ENCODE measurements at places on chromosomes 12 and 14.

DNA sequence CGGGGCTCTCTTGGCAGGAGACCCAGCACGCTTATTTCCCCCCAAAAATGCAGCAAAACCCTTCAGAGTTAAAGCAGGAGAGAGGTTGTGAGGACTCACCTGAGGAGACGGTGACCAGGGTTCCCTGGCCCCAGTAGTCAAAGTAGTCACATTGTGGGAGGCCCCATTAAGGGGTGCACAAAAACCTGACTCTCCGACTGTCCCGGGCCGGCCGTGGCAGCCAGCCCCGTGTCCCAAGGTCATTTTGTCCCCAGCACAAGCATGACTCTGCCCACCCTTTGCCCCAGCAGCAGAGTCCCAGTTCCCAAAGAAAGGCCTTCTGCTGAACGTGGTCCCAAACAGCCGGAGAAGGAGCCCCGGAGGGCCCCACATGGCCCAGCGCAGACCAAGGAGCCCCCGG, 337.7 kb downstream of the TMEM121 start:
- DNase-seq: no peak

DNA sequence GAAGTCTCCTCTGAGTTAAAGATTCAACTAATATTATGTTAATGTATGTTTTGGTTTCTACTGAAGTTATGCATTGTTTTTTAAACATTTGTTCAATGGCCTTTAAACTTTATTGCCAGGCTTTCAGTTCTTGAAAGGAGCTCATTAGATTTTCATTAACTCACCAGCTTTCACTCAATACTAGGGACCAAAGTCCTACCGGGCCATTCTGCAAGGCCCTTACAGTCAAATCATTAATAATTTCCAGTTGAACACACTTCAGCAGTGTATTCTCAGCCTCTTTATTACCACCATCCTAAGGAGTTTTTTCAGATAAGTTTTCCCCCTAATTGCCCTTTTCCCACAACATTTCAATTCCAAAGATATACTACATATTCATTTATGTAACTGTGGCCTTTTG, 409.2 kb downstream of the DIO2 start:
- no peak for DNase-seq

DNA sequence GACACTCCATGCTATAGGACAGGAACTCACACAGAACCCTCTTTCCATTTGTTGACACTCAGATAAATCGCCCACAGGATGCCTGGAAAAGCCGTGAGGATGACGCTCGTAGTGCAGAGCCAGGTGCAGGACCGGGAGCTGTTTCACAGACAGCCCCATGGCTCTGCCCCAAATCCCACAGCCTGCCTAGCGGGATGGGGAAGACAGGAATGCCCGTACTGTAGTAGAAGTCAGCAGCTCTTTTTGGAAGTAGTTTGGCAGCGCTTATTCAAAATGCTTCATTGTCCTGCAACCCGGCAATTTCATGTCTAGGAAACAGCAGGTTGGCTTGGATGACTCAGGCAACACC, 41.6 kb downstream of the JAG2 start:
- no peak for DNase-seq

DNA sequence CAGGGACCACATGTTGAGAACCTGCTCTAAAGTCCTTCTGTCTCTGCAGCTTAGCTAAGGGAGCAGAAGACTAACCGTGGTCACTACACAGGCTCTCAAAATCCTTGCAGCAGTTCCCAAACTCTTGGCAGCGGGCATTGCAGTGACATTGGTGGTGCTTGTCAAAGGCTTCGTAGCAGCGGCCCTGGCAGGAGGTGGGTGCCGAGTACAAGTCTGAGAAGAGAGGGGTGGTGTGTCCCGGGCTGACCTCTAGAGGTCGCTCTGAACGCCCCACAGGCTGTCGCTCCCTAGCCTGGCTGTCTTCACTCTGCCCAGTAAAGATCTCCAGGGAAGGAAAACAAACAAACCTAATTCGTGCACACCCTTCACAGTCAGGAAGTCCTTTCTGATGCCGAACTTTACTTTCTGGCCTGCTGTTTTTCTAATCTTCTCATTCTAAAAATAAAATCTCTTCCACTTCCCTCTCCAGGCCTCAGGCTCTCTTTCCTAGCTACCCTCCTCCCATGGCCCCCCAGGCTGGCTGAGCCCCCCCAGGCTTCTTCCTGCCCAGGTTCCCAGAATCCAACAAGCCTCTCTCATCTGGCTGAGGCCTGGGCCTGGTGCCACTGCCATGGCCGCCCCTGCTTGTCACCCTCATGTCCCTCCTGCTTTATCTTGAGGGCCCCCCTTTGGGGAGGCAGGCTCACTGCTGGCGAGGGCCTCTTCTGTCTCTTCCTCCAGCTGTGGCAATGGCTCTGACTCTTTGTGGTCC, 7.7 kb downstream of the ENDOU start:
- DNase-seq: peak; percentile 85

GRCh38 chr12:3458041-3458440, 33.0 kb upstream of the PRMT8 start:
- DNase-seq: no peak

GRCh38 chr14:20469890-20470602, 840 bp downstream of the PNP start:
- peak; percentile 36 for DNase-seq

- DNase-seq: peak; percentile 86
These were observed 26.3 kb downstream of the ITGA7 start for GRCh38 chr12:55681142-55682077.

- peak; percentile 9 for DNase-seq
These were observed 2.3 kb downstream of the PAPLN start for GRCh38 chr14:73239393-73240241.

- DNase-seq: no peak
These were observed 54.8 kb downstream of the PPFIBP1 start for GRCh38 chr12:27578689-27579372.

DNA sequence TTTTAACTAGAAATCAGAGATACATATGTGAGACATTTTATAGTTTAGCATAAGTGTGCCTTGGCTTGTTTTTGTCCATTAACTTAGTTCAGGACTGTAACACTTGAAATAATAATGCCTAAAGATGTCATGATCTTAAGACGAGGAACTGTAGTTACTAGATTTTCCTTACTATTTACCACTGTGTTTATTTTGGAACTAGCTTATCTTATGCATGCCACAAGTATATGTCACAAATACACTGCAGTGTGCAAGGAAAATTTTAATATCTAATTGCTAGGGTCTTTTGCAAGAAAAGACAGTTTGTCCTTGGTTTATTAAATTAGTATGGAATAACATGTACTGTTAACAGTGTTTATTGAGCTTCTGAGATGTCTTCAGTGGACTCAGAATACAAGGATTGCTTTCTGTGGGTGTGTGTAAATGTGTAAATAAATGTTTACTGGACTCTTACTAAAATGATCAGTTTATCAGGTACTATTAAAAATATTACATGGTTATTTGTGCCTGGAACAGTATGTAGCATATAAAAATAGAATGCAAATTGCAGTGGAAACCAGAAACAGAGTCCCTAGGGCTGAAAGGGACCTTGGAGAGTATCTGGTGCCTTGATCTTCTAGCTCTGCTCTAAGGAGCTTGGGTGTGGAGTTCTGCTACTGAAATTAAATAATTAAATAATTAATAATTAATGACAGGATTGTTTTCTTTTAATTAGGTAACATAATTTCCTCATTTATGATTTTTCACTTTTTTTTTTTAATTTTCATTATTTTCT, 58.1 kb downstream of the FGD4 start:
- no peak for DNase-seq

GRCh38 chr12:124786061-124786964, 77.4 kb downstream of the SCARB1 start:
- DNase-seq: peak; percentile 62

- peak; percentile 64 for DNase-seq
These were observed 111.7 kb downstream of the SLC8A3 start for GRCh38 chr14:70077005-70077404.

DNA sequence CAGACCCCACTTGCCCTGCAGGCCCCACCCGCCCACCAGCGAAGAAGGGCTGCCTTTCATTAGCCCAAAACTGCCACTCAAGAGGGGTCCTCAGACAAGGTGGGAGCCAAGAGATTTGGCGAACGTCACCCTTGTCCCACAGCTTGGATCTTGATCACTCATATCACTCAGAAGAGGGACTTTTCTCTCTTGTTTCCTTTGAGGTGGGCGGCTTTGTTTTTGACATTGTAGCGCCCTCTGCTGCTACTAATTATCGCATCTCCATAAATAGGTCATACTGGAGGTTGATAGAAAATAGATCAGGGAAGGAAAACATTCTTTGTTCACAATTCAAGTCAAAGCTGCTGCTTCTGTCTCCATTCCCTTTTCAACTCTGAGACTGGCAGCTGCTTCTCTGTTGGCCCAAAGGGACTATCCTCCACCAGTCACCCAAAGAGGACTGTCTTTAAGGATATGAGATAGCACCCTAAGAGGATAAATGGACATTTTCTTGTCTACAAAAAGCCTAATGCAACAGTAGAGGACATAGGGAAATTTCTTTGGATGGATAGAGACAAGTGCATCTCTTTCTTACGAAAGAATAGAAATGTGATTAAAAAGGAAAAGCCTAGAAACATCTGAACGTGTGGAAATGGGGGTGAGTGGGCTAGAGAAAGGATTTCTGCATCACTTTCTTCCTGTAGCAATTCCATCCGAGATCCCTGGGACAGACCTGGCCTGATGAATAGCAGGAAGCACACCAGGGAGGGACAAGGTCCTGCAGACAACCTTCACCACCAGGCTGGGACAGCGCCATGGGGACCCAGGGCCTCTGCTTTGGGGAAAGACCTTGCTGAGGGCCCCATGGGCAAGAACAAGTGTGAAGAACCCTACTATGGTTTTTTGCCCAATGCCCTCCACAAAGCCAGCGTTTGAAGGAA, 115.8 kb downstream of the DAD1 start:
- peak; percentile 54 for DNase-seq

DNA sequence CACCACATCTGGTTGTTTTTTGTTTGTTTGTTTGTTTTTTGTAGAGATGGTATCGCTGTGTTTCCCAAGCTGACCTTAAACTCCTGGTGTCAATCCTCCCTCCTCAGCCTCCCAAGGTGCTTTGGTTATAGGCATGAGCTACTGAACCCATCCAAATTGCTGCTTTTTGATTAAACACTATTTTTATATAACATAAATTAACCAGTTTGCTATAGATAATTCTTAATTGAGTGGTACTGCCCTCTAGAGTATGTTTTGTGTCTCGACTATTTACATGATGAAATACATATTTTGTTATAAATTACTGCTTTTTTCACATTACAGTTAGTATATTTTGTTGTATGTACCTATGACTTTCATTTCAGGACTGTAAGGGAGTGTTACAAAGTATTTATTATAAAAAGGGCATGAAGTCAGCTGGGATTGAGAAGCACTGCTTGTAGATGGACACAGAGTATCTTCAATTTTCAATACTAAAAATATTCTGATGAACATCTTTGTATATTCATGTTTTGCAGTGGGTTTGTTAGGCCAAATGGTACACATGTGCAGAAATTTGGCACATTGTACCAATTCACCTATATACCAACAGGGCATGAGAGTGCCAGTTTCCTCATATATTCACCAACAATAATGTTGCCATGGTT, 14.9 kb upstream of the SCAF11 start:
- no peak for DNase-seq

GRCh38 chr14:22002860-22003284, 329.3 kb upstream of the OR4E1 start:
- DNase-seq: no peak

- peak; percentile 29 for DNase-seq
These were observed at the start of gene FZD10 for GRCh38 chr12:130162267-130162666. Gene FZD10 (plus strand): TSS chr12:130162464. CDS start chr12:130162943, 479 bp downstream.

DNA sequence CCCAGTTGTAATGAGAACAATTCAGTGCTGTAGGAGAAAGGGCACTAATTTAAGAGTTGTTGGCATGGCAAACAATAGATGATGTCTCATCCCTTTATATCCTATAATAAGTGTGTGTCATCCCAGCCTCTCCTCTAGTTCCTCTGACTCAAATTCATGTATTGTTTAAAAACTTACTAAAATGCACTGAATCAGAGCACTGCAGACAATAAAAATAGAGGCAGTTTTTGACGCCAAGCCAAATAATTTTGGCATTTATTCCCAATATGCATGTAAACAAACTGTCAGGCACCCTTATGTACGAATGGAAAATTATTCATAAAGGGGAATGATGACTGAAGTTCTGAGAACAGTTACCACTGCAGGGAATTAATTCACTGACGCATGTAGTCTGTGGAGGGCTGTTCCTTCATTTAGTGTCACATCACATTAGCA, 57.9 kb upstream of the TMX1 start:
- DNase-seq: no peak

GRCh38 chr14:90756755-90757345, 59.4 kb downstream of the TTC7B start:
- no peak for DNase-seq

DNA sequence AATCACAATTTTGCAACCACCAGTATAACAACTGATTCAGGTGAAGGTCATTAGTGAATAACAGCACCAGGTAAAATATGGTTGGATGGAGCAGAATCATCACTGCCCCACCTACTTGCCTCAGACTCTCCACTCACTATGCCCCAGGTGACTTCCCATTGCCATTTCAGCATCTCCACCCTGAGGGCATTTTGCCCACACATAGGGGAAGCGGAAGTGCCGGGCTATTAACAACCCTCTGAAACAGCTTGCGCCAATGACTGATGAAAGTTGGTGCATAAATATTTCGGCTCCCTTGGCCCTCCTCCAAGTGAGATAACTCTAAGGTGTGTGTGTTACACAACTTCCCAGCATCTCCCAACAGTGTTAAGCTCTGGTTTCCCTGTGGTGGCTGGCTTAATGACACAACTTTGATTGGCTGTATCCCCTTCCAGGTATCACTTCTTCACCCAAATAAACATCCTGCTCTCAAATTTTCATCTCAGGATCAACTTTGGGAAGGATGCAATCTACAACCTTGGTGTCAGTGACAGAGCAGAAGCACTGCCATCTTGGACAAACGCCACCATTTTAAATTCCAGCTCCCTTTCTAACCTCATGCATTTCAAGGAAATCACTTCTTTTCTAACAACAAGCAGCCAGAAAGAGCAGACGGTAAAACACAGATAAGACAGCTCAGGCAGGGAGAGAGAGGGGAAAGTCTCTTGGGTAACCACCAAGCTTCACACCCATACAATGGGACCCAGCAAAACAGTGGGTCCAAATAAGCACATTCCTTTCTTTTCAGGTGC, 73.6 kb upstream of the PPP2R5C start:
- no peak for DNase-seq

DNA sequence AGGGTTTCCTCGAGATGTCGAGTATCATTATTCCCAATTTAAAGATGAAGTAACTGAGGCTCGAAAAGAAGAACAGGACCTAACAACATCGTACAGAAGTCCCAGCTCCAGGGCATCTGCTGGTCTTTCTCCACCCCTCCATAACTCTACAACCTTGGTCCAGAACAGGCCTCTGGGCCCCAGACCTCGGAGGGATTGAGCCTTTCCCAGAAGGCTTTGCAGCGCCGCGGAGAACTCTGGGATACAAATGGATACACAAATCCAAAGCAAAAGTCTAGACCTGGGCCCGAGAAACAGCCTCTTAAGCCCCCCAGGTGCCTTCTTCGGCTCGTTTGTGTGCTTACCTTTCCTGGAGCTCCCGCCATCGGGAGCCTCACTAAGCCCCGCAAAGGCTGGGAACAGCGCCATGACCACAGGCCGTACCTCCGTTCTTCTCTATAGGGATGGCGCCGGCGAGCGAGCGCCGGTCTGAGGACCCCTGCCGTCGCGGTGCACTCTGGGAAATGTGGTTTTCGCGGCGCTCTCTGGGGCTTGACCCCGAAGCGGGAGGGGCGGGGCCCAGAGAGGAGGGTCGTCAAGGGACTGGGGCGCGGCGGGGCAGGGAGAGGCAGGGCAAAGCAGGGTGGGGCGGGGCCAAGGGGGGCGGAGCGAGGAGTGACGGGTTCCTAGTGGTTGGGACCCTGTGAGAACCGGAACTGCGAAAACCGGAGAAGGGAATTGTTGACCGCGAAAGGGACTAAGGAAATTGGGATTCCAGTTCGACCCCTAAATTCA, at the start of gene NRDE2:
TSS of gene NRDE2 (minus strand) at position 445 of the 774 bp plus-strand sequence. CDS start at position 408, 37 bp downstream.
- DNase-seq: peak; percentile 100
